Stimulated activated CD4-positive, alpha-beta T cell treated with anti-CD3 and anti-CD28 coated beads, TNF-alpha, amount 100 ng/mL, for 4 hours (primary cell): ENCODE measurements at places on chromosomes 5 and 9.

DNA sequence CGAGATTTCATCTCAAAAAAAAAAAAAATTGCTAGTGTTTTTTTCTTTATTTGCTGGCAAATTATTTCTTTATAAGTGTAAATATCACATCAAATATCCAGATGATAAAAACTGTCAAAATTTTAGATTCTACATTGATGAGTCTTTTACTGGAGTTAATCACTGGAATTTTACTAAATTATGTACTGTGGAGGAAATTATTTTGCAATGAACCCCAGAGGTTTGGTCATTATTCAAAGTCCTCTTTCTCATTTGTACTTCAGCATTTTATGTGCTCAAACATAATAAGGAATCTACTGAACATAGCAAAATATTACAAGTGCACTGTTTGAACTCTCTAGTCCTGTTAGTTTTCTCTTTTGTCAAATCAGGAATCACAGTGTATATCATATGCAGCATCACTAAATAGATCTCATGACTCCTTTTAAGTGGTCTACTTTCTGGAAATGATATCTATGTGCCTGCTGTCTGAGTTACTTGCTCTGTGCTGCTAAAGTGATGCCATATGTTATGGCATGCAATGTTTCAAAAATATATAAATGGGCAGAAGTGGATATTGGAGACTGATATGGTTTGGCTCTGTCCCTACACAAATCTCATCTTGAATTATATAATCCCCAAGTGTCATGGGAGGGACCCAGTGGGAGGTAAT, 18.0 kb downstream of the OTULINL start:
- DNase-seq = no peak

DNA sequence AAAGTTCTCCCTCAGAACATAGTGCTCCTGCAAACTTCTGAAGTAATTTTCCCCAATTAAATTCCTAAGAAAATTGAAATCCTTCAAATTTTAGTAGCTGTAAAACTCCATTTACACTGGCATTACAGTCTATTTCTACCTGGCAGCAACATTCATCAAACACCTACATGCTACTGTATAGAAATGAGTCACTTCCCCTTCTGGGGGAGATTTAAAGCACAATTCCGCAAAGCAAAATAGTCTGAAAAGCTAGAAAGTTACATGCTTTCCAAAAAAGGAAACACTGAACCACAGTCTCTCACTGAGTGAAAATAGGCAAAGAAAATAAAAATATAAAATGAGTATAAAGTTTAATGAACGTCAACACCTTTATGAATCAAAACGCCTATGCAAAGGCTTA, 43.3 kb downstream of the MCTP1 start:
- DNase-seq = no peak

GRCh38 chr5:179766726-179767455, 26.9 kb upstream of the LTC4S start:
- no peak for DNase-seq

GRCh38 chr9:92666236-92666635, 3.7 kb downstream of the IPPK start:
- no peak for DNase-seq

GRCh38 chr5:122062205-122062604, 15.9 kb downstream of the LOX start:
- DNase-seq = no peak

GRCh38 chr5:171931163-171931562, 75.3 kb downstream of the FBXW11 start:
- DNase-seq = no peak

DNA sequence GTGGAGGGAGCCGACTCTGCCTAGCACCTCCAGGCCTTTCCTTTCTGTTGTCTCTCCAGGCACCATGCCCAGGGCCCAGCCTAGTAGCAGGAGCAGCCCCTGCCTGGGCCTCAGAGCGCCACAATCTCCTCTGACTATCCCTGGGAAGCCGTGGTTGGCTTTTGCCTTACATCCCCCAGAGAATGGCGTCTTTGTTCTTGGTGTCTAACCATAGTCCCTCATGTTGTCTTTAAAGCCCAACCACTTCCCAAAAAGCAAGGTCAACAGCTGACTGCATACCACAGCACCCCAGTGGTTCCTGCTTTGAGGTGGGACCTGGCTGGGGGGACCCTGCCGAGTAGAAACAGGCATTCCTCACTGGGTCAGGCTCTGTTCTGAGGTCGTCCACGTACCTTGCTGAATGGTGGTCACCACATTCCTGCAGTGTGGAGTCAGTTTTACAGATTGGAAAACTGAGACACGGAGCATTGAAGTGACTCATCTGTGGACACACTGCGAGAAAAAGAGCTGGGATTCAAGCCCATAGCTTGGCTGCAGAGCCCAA, 13.7 kb upstream of the CERCAM start:
- no peak for DNase-seq

- DNase-seq = no peak
Measured at GRCh38 chr9:13717322-13718054, 438.0 kb upstream of the MPDZ start.

DNA sequence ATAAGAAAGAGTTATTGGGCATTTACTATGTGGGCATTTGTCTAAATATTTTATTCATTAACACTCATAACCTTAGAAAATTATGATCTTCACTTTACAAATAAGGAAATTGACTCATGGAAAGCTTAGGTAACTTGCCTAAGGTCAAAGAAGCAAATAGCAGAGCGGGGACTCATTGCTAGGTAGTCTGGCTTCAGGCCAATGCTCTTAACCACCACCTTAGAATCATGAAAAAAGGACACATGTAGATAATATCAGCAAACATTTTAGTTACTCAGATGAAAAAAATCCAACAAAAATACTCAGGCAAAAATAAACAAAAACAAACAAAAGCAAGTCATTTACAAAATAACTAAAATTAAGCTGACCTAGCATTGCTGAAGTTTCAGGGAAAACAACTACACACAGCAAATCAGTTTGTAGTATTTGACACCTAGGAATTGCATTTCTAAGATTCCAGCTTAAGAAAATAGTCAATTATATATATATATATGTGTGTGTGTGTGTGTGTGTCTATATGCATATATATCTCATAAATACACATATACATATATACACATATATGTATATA, 166.0 kb downstream of the HMHB1 start:
- no peak for DNase-seq

- no peak for DNase-seq
Measured at GRCh38 chr9:77714077-77714549, 66.0 kb upstream of the GNA14 start.

DNA sequence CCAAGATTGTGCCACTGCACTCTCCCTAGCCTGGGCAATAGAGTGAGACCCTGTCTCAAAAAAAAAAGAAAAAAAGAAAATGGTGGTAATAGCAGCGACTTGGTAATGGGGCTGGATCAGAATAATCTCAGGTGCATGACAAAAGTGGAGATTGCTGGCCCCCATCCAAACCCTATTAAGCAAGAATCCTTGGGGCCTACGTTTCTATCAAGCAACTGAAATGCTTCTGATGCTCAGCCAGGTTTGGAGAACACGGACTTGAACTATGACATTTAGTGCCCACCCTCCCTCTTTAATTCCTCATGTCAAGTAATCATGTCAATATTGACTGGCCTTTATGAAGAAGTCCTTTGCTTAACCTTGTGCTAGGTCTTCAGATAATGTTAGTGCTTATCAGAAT, 6.6 kb downstream of the C5orf52 start:
- DNase-seq = no peak

DNA sequence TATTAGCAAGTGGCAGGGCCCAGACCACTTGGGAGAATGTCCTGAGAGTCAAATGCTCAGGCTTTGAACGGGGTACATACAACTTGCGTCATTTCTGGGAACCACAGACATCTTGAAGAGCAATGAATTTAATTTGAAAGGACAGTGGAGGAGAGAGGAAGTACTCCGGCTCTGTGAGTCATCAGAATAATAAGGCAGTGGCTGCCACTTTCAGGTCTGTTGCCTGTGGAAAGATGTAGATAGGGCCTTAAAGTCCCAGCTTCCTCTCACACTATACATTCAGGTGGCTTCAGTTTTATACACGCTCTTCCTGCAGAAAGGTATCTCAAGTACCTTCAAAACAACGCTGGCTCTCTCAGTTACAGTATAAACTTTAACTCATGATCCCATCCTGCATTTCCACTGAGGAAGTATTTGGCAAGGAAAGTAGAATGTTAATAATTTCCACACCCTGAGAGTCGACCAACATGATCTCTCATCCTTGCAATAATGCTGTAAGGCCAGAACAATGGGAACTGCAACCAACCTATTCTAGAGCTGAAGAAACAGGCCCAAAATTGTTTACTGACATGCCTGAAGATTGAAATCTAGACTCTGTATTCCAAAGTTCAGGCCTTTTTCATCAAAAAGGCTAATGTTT, 6.8 kb upstream of the PRUNE2 start:
- no peak for DNase-seq

DNA sequence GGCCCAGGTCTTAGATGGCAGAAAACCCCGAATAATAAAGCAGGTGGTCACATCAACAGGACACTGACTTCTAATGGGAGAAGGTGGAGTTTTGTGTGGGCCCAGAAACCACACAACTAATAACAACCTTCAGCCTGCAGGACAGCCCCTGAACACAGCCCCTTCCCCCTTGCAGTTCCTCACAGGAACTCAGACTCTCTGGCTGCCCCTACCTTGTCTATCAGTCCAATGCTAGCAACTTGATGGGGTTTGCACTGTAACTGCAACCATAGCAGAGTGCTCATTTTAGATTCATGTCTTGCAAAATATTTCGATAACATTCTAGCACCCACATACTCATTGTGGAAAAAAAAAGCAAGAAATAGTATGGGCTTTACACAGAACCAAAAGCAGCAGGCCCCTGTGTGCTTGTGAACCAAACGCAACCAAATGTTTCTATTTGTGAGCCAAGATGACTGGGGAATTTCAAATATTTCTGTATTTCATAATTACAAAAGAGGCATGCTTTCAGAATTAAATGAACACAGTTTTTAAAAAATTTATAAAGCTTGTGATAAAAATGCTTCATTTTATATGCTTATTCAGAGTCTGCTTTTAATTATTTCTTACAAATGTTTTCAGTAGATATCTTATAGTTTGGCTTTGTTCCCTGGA, 62.7 kb upstream of the PDE4D start:
- no peak for DNase-seq

DNA sequence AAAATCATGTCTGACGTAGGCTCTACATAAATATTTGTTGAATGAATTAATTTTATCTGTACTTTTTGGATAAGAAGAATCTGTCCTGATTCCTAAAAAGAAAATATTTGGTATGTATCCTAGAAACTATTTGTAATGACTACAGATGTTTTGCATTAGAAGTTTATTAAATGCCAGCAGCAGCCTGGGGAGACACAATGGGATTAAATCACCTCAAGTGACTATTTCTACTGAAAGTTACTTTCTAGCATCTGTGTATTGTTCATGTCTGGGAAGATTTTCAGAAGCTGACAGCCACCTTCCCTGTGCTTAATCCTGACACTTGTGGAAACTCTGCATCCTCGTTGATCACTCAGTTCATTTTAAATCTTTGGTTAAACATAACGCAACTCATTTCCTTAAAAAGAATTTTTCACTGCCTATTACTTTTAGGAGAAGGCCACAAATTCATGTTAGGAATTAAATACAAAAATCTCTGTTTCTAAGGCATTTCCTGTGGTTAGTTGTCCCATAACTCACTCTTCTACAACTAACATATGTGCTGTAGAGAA, 209.3 kb upstream of the PPP1R2B start:
- no peak for DNase-seq

DNA sequence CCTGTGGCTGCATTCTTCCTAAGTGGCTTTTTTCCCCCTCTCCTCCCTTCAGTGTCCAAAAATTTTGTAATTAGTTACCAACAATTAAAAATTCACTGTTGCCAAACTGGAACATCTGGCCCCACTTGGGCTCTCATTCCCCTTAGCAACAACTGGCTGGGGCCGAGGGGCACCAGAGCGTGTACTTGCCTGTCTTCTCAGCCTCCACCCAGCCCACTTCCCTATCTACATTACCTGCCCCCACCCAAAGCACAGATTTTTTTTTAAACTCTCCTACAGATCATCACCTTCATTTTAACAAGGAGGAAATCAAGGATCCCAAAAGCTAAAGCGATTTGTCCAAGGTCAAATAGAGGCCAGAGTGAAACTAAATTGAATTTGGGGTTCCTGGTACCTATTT, 278.8 kb downstream of the EBF1 start:
- no peak for DNase-seq

GRCh38 chr5:19497229-19497815, 490.7 kb downstream of the CDH18 start:
- DNase-seq = no peak

DNA sequence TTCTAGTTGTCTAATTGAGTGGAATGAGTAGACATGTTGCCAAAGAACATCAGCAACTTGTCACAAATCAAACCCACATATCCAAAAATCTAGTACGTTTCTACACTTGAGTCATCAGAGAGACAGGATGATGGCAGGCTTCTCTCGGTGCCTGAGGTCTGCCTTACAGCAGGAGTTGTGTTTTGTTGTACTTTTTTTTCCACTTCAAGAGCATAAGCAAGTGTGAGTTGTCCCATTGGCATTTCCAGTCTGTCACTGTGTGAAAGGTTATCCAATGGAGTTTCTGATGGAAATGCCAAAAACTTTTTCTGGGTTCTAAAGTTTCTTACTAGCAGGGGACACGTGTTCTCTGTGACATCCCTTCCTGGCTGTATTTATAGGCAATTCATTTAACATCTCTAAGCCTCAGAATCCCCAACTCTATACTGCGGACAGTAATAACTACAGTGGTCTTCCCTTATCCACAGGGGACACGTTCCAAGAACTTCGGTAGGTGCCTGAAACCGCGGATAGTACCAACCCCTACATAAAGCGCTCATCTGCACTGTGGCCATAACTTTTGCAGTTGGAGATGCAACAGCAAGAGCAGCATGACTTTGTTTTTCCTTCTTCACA, 246.5 kb downstream of the SYK start:
- no peak for DNase-seq

DNA sequence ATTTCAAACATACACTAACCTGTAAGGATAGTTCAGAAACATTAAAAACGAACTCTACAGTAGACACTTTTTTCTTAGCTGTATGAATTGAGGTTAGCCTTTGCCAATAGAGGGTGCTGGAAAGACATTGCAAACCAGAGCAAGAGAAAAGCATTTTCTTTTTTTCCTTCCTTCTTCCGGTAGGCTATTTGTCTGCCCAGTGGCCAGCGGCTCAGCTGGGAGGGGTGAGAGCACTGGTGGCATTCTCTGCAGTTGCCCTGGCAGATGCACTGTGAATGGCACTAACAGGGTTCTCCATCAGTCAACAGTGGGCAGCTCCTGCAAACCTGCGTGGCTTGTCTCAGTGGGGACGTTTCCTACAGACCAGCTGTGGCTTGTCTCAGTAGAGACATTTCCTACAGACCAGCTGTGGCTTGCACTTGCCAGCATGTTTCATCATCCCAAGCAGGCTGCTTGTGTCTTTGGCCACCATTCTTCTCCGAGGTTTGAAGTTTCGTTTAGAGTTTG, 984.5 kb upstream of the CDH18 start:
- DNase-seq = no peak

DNA sequence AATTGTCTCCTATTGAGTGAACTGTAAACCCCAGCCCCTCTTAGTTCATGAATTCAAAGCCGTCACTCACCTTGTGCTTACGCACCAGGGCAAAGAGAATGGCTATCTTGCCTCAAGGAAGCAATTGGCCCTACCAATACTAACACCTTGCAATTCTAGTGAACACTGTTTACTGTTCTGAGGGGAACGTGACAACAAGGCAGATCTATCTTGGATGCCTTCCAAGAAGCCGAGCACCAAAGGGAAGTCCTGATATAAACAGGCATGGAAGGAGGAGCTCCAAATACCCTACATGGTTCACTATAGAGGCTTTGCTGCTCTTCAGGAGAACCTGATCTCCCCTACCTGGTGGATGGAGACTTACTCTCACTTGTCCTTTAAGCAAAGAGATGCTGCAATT, 1.7 kb upstream of the PLPPR1 start:
- DNase-seq = no peak

- DNase-seq = no peak
Measured at GRCh38 chr5:91076138-91076537, 307.0 kb downstream of the ARRDC3 start.
